ENCODE measurements at places on chromosomes 6 and 20. TPM values are rescaled to one million over a fixed set of nuclear protein-coding genes. Genes with fewer than 3 reads are reported as not detected.

- no peak overlapping the region for H3K4me3 ChIP-seq
- no peak for DNase-seq
- no peaks in the 10 kb centered on the region for H3K27me3 ChIP-seq
Measured at GRCh38 chr6:129273161-129273560, 390.2 kb downstream of the LAMA2 start.

DNA sequence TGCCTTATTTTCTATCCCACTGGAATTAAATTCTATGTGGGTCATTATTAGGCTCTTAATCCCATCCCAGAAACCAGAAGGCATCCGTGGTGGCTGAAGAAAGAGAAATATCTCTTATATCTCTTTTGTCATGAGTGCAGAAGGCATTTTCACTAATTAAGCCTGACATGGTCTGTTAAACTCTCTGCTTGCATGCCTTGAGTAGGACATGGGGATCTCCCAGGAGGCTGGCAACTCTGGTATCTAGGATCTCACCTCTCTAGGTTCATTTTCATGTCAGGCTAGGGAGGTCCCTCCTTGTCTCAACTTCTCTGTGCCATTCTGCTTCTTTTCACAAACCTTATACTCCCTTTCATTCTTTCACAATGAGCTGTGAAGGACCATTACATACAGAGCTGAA, 25.3 kb upstream of the GPR63 start:
- no peaks in the 10 kb centered on the region for H3K36me3 ChIP-seq
- peaks cover 7% of the 10 kb centered on the region for H3K4me1 ChIP-seq
- no peak for DNase-seq

DNA sequence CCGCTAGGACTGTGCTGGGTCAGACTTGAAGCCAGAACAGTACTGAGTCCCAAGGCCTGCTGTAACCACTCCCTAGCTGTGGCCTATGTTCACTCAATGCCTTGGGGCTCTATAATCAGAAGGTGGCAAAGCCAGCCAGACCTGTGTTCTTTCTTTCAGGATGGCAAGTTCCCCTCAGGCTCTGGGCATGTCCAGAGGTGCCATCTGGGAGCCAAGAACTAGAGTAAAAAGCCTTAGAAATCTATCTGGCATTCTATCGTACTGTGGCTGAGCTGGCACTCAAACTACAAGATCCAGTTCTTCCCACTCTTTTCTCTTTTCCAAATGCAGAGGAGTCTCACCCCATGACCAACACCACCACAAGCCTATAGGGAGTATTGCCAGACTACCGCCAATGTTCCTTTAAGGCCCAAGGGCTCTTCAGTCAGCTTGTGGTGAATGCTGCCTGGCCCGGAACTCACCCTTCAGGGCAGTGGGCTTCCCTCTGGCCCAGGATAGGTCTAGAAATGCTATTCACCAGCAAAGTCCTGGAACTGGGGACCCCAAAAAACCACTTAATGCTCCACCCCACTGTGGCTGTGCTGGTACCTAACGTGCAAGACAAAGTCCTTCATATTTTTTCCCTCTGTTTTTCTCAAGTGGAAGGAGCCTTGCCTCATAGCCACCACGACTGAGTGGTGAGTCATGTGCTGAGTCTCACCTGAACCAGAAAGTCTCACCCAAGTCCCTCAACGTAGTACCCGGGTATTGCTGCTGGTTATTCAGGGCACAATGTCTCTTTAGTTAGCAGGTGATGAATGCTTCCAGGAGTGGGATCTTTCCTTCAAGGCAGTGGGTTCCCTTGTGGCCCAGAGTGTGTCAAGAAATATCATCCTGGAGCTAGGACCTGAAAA, 8.6 kb upstream of the SIRPB2 start:
- DNase-seq: peak; percentile 21
- H3K4me1 ChIP-seq: peaks cover 4% of the 10 kb centered on the region

DNA sequence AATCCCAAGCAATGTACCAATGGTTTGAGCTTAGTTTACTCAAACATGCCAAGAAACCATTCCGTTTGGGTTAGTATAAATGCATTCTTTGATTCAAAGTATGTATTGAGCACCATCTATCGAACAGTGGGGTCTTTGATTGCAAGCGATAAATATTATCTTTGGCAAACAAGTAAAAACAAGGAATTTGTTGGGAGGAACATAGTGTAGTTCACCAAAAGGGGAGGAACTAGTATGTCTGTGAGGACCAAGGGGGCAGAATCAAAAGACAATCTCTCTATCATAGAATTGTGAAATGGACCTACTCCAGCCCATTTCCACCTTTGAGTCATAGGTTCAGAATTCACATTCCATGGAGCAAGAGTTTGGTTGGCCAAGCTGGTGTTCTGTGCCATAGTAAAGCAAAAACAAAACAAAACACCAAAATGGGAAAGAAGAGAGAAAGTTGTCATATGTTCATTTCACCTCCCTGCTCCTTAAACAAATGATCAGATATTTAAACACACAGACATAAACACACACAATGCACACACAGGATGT, 266.0 kb downstream of the TSHZ2 start:
- H3K27me3 ChIP-seq: no peaks in the 10 kb centered on the region
- no peak for DNase-seq
- no peak overlapping the region for H3K27ac ChIP-seq
- H3K4me3 ChIP-seq: no peak overlapping the region
- no peaks in the 10 kb centered on the region for H3K36me3 ChIP-seq
- H3K4me1 ChIP-seq: no peaks in the 10 kb centered on the region

GRCh38 chr6:29976588-29977424, 34.5 kb downstream of the HLA-A start:
- peaks cover 38% of the 10 kb centered on the region for H3K27me3 ChIP-seq
- H3K4me3 ChIP-seq: peak overlapping the region; percentile 22
- peak; percentile 87 for DNase-seq
- H3K36me3 ChIP-seq: no peaks in the 10 kb centered on the region
- peaks cover 13% of the 10 kb centered on the region for H3K4me1 ChIP-seq

DNA sequence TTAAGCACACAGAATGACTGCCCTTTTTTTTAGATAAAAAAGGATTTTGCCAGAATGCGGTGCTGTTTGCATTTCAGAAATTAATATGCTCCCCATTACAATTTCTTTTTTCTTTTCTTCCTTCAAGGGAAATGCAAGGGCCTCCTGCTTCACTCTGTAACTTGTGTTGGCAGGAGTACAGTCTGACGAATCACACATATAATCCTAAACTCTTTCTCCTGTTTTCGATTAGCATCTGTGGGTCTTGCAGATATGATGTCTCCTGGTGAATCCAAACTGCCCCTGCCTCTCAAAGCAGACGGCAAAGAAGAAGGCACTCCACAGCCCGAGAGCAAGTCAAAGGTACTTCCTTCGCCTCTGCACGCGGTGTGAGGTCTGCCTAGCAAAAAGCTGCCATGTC, 149.5 kb downstream of the TMEM242 start:
- H3K27ac ChIP-seq: no peak overlapping the region
- DNase-seq: no peak
- H3K4me1 ChIP-seq: no peaks in the 10 kb centered on the region
- H3K36me3 ChIP-seq: no peaks in the 10 kb centered on the region
- no peak overlapping the region for H3K4me3 ChIP-seq

Gene GGTLC1
- total RNA-seq: not detected
